Left ventricle myocardium inferior (tissue), 1 donor: ENCODE measurements at places on chromosomes 6 and 20.

DNA sequence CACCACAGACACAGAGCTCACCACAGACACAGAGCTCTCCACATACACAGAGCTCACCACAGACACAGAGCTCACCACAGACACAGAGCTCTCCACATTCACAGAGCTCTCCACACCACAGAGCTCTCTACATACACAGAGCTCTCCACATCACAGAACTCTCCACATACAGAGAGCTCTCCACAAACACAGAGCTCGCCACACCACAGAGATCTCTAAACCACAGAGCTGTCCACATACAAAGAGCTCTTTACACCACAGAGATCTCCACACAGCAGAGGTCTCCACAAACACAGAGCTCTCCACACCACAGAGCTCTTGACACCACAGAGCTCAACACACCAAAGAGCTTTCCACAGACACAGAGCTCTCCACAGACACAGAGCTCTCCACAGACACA is 55.8 kb downstream of the ERMARD start:
- DNase-seq, result no peak

GRCh38 chr20:22324505-22324904 is 259.9 kb downstream of the FOXA2 start:
- DNase-seq, result no peak

- no peak for DNase-seq
Observed at GRCh38 chr20:60507087-60507694, 549.0 kb downstream of the CDH26 start.

DNA sequence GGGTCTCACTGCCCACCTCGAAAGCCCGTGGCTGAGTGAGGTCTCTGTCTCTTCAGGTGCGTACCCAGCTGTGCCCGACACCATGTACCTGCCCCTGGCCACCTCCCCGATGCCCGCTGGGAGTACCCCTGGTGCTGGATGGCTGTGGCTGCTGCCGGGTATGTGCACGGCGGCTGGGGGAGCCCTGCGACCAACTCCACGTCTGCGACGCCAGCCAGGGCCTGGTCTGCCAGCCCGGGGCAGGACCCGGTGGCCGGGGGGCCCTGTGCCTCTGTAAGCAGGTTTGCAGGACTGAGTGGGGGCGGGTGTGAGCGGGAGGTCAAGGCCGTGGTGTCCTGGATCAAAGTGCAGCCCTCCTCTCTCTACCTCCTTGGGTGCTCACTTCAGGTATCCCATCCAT is 4.7 kb downstream of the CCN5 start:
- DNase-seq, result no peak

DNA sequence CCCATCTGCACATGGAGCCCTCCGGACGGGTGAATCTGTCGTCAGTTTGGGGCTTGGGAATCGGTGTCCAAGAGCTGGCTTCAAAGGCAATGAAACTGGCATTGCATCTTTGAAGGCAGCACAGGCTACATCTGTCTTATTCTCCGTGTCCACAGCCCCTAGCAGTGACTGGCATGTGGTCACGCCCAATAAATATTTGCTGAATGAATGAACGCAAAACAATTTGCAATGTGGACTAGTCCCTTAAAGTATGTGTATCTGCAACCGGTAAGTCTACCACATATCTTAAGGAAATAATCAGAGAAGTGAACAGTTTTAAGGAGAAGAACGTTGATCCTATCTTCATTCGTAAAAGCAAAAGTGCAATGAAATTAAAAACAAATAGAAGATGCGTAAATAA is 8.0 kb upstream of the PMEPA1 start:
- DNase-seq, result no peak

- DNase-seq, result no peak
Observed at GRCh38 chr6:31945154-31945506, 765 bp upstream of the CFB start.

- no peak for DNase-seq
Observed at GRCh38 chr6:53447865-53448264, 97.0 kb downstream of the GCLC start.

DNA sequence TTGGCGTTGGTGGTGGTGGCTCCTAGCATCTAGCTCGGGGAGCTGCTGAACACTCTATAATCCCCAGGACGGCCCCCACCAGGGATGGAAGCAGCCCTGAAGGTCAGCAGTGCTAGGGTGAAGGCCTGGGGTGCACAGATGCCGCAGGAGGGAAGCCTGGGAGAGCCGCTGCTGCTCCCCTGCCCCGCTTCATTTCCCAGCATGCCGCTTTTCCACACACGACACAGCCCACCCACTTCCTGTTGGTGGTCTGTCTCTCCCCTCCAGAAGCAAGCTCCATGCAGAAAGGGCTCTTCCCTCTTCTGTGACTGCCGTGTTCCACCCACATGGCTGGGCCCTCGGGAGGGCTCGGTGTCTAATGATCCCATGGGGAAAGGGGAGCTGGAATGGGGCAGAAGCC is 35.3 kb downstream of the GNAS-AS1 start:
- no peak for DNase-seq

DNA sequence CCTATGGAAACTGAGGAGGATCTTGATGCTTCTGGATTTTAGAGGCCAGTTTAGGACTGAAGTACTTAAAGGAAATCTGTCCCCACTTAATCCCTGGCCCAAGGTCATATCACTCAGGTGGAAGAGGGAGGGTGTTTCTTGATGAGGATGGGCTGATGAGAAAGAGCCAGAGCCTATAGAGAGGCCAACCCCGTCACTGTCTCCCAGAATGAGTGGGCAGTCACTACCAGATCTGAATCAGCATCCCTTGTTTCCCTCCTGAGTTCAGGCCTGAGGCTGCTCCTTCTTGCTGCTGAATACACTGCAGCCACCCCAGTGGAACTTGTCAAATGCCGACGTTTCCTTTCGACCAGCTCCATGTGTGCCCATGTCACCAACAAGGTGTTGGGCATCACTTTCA is 14.8 kb downstream of the ARMC12 start:
- DNase-seq, result no peak

- no peak for DNase-seq
Observed at GRCh38 chr6:158475344-158476302, 84.3 kb upstream of the TMEM181 start.

- no peak for DNase-seq
Observed at GRCh38 chr6:111926731-111927302, 53.6 kb upstream of the FYN start.

GRCh38 chr6:110529355-110529754 is 52.9 kb upstream of the SLC22A16 start:
- no peak for DNase-seq

- no peak for DNase-seq
Observed at GRCh38 chr20:20802328-20802727, 89.9 kb upstream of the RALGAPA2 start.

- no peak for DNase-seq
Observed at GRCh38 chr6:107105511-107106116, 9.7 kb downstream of the BEND3 start.
